Femur (tissue), 1 donor: ENCODE measurements at places on chromosomes 6 and 20.

GRCh38 chr6:141024526-141024925, 1108.2 kb upstream of the GJE1 start:
- no peak for DNase-seq

- no peak for DNase-seq
Measured at GRCh38 chr6:142810952-142811514, 133.9 kb downstream of the HIVEP2 start.

- DNase-seq: no peak
Measured at GRCh38 chr6:110440026-110440425, 24.7 kb upstream of the DDO start.

GRCh38 chr6:156175433-156175832, 601.7 kb upstream of the ARID1B start:
- no peak for DNase-seq

DNA sequence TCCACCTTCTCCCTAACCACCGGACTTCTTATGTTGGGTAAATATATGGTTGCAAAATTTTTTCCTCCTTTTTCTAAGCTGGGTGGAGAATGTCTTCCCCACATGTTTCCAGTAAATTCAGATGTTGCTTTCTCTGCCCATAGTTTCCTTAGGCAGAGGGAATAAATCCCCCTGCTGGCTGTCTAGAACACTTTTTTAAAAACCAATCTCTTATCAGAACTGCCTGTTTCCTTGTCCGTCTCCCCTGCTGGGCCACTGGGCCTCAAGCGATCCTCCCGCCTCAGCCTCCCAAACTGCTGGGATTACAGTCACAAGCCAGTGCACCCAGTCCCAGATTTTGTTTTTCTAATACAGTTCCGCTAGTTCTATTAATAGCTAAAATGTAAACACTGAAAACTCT, 9.9 kb upstream of the WFDC2 start:
- DNase-seq: no peak

DNA sequence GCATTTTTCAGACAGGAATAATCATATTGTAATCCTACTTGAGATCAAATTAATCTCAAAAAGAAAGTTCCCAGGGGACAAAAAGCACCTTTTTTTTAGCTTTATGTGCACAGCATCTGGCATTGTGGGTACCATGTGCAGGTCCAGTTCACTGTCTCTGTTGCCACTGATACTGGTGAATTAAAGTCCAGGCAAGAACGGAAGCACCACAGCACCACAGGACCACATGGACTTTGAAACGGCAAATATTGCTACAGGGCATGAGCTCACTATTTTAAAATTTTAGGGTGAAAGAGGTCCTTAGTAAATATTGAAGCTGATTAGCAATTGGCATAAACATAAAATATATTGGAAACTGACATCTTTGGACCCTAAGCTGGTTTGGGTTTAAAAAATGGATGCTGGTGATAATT, 709.0 kb downstream of the EPM2A start:
- DNase-seq: no peak

GRCh38 chr20:47927944-47928343, 142.7 kb upstream of the SULF2 start:
- no peak for DNase-seq

DNA sequence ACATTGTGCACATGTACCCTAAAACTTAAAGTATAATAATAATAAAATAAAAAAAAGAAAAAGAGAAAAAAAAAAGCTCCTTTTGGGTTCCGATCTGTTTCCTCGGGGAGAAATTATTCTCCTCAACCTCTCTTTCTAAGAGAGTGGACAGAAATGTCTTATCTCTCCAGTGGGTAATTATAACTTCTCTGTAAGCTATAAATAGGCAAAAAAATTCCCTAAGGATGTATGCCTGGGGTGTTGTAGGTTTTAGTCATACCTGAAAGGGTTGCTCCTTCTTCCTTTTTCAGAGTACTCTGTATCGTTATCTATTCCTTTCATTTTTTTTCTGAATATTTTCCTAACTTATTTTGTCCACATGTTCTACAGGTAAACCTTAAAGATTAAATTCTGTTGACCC, 169.7 kb upstream of the PTPRK start:
- DNase-seq: no peak

- no peak for DNase-seq
Measured at GRCh38 chr6:31204751-31205145, 34.3 kb upstream of the POU5F1 start.

- no peak for DNase-seq
Measured at GRCh38 chr20:16922834-16923233, 174.7 kb downstream of the OTOR start.

DNA sequence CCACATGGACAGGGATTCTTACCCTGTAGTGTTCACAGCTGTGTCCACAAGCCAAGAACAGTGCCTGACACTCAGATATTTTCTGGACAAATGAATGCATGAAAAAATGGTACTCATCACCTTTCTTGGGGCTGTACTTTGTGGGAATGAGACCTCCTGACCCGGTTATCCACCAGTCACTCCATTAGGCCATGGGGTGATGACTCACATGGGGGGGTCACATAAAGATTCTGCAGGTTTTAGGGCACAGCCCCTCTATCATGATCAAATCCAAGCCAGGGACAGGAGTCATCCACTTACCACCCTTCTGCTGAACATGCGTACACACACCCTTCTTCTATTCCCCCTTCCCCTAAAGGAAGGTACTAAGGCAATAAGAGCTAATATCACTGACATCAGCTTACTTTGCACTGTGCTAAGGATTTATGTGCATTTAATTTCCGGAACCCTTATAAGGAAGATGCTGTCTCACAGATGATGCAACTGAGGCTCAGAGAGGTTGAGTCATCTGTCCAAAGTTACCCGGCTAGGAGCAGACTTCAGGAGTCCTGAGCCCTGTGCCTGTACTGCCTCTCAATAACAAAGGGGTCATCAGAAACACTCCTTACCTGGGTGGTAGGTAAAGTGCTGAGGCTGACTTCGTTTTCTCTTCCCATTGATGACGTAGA, 107.8 kb downstream of the NFATC2 start:
- no peak for DNase-seq

GRCh38 chr6:140486450-140487361, 1112.3 kb upstream of the CITED2 start:
- DNase-seq: no peak

- no peak for DNase-seq
Measured at GRCh38 chr6:153563001-153563400, 431.9 kb upstream of the RGS17 start.

- no peak for DNase-seq
Measured at GRCh38 chr20:51062065-51062464, 39.2 kb upstream of the KCNG1 start.

- no peak for DNase-seq
Measured at GRCh38 chr20:56111961-56112730, 106.8 kb upstream of the CBLN4 start.

DNA sequence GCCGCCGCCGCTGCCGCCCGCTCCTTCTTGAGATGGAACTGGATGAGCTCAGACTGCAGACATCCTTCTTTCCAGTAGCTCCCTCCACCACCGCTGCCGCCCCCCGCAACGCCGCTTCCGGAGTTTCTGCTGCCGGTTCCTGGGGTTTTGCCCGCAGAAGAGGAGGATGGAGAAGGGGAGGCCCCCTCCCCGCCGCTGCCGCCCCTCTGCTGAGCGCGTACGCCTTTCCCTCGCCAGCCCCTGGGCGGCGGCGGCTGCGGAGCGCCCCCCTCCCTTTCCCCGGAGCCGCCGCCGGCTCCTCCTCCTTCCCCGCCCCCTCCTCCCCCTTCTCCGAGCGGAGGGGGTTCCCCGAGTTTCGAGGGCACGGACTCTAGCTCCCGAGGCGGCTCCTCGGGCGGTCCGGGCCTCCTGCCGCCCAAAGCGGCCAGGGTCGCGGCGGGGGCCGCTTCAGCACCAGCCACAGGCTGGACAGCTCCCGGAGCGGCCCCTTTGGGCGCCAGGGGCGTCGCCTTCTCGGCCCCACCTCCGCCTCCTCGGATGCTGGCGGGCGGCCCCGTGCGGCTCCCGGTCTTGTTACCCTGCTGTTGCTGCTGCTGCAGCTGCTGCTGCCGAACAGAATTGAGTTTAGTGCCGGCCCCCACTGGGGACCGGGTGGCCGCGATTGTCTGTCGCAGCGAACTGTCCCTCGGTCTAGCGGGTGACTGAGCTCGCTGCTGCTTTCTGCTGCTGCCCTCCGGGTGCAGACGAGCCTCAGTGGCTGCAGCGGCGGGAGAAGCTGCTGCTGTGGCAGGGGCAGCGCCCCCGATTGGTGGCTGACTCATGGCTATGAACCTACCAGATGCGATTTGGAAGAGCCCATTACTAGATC, 3.1 kb downstream of the MTCL3 start:
- peak; percentile 87 for DNase-seq
